Stimulated activated CD4-positive, alpha-beta T cell treated with anti-CD3 and anti-CD28 coated beads, Interleukin-15, amount 100 ng/mL, for 1 hour (primary cell): ENCODE measurements at places on chromosomes 7 and 10.

GRCh38 chr7:158141806-158142518, 445.7 kb downstream of the PTPRN2 start:
- no peak for DNase-seq

GRCh38 chr10:71281646-71282322, 37.3 kb upstream of the SLC29A3 start:
- DNase-seq, result no peak

GRCh38 chr10:102869258-102870198, at the start of gene AS3MT:
TSS of gene AS3MT (plus strand) at chr10:102869470. CDS start at chr10:102869593, 123 bp downstream.
- no peak for DNase-seq

GRCh38 chr7:41045556-41046123, 657.2 kb downstream of the INHBA start:
- no peak for DNase-seq
